ENCODE measurements at places on chromosomes 5 and 9. TPM values are rescaled to one million over a fixed set of nuclear protein-coding genes. Genes with fewer than 3 reads are reported as not detected.

Gene SLC6A19
- not detected for total RNA-seq

Gene LYRM7
- total RNA-seq: 5.5 TPM

Gene ZNF169
- total RNA-seq: 6.1 TPM

Gene FOXD4L4
- 0.77 TPM for total RNA-seq

Gene NIPAL4
- not detected for total RNA-seq

Gene TMEM232
- total RNA-seq: 11.4 TPM

Gene GRM6
- total RNA-seq: not detected

Gene UAP1L1
- total RNA-seq: 29.7 TPM

Measured in lower lobe of right lung (tissue), 2 donors.